Kidney tubule cell (primary cell): ENCODE measurements at places on chromosomes 1 and 21.

DNA sequence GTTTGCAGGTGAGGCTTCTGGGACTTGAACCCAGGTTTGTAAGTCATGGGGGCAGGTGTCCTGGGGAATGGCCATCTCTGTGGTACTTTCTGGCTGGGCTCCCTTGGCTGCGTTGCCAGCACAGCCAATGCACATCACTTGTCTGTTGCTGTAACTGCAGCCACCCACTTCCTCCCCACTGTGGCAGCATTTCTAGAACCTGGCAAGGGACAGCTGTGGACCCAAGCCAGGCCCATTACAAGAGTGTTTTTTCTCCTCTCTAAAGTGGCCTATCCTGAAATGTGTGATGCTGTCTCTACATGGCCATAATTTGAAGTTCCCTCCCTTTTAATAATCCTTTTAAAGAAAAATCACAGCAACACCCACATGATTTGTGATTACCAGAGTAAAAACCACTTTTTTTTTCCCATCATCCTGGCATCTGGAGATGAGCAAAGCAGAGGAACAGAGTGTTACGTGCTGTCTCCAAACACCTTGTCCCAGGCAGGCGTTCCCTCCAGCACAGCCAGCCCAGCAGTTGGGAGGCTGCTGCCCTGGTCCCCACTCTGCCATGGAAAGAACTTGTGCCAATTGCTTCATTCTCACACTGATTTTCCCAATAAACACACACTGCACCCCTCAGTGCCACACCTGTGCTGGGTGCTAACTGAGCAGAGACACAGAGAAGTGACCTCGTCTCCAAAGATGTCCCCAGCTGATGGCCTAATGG lies 360.6 kb upstream of the USP24 start:
- DNase-seq: no peak

GRCh38 chr21:41168391-41169257 lies 664 bp downstream of the BACE2 start:
- peak; percentile 77 for DNase-seq

DNA sequence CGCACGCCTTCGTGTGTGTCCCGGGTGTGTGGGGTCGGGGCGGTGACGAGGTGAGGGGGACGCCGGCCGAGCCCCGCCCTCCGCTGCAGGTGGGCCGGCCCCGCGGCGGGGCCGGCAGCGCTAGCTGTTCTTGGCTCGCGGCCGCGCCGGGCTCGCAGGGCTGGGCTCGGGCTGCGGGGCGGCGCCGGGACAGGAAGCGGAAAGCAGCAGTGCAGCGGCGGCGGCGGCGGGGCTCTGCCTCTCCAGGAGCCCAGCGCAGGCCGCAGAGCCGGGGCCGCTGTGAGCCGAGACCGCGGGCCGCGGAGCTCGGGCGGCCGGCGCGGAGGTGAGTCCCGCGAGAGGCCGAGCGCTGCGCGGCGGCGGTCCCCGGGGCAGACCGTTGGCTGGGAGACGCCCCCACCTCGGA lies at the start of gene VANGL1:
Gene VANGL1, plus strand, starts transcription at position 209 of the 406 bp plus-strand sequence. CDS start 9,444 bp downstream, outside the sequence.
- DNase-seq: peak; percentile 80

GRCh38 chr1:20612221-20612746 lies 21.0 kb upstream of the PINK1 start:
- DNase-seq: peak; percentile 72

DNA sequence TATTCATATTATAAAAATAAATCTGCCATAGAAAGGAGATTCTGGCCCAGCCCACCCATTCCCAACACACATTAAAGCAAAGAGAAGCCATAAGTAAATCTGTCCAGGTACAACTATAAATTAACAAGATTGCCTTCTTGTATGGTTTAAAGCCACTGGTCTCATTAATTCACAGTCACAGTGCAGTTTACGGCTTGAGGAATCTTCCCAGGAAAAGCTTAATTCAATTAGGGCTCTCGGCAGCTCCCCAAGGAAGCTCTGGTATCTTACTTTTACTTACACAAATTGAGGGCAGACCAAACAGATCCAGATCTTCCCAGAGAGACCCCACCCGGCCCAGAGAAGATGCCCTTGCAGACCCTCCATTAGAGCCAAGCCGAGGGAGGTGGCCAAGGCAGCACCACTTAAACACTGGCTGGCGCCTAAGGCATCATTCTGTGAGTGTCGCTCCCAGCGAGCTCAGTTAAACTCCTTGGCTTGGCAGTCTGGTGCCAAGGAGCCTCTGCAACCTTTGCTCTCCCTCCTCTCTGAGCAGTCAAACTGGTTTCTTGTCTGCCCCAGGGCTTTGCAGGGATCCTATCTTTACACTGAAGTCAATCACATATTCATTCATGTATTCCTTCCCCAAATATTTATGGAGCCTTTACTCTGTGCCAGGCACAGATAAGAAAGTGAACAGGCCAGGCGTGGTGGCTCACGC lies 10.7 kb downstream of the SLC9A1 start:
- DNase-seq: no peak
